HAP-1 (cell line): ENCODE measurements at places on chromosomes 4 and X.

DNA sequence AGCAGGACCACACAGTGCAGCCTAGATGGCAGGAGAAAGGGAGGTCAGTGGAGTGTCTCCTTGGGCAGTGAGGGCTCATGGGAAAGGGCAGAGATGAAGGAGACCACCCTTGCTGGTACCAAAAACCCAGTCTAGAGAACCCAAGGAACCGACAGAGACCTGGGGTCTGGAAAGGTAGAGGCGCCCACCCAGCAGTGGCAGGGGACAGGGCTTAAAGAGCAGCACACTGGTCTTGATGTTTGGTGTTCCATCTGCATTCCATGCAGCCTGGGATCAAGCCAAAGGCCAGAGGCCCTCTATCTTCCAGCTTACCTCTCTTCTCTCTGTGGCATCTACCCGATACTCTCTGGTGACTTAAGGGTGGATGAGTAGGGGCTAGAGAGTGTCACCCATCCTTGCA is 127.5 kb downstream of the PJA1 start:
- no peak for DNase-seq

GRCh38 chr4:156422576-156422975 is 468.9 kb upstream of the CTSO start:
- DNase-seq = no peak

DNA sequence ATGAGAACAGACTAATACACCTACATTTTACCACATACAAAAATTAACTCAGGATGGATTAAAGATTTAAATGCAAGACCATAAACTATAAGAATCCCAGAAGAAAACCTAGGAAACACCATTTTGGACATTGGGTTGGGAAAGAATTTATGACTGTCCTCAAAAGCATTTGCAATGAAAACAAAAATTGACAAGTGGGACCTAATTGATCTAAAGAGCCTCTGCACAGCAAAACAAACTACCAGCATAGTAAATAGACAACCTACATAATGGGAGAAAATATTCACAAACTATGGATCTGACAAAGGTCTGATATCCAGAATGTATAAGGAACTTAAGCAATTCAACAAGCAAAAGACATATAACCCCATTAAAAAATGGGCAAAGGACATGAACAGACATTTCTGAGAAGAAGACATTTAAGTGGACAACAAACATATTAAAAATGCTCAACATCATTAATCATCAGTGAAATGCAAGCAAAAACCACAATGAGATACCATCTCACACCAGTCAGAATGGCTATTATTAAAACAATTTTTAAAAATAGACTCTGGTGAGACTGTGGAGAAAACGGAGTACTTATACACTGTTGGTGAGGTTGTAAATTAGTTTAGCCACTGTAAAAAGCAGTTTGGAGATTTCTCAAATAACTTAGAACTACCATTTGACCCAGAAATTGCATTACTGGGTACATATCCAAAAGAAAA is 221.7 kb upstream of the DIPK2B start:
- no peak for DNase-seq

GRCh38 chr4:66943112-66943511 is 602.2 kb downstream of the CENPC start:
- DNase-seq = no peak

- no peak for DNase-seq
Measured at GRCh38 chr4:150119492-150119891, 41.2 kb downstream of the DCLK2 start.

DNA sequence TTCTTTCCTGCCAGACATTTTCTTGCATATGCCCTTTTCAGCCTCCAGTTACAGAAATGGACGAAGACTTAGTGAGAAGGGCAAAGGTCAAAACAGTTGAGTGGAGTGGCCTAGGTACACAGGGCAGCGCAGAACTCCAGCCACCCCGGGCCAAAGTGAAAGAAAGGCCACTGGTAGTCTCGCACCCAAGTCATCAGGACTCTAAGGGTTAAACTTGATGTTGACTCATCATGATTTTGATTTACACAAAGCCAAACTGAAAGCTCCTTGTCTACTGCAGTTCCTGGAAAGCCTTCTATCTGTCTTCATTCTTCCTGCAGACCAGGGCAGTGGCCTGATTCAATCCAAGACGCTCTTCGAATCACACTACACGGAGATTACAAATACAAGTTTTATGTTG is 2.6 kb upstream of the IL13RA1 start:
- no peak for DNase-seq

DNA sequence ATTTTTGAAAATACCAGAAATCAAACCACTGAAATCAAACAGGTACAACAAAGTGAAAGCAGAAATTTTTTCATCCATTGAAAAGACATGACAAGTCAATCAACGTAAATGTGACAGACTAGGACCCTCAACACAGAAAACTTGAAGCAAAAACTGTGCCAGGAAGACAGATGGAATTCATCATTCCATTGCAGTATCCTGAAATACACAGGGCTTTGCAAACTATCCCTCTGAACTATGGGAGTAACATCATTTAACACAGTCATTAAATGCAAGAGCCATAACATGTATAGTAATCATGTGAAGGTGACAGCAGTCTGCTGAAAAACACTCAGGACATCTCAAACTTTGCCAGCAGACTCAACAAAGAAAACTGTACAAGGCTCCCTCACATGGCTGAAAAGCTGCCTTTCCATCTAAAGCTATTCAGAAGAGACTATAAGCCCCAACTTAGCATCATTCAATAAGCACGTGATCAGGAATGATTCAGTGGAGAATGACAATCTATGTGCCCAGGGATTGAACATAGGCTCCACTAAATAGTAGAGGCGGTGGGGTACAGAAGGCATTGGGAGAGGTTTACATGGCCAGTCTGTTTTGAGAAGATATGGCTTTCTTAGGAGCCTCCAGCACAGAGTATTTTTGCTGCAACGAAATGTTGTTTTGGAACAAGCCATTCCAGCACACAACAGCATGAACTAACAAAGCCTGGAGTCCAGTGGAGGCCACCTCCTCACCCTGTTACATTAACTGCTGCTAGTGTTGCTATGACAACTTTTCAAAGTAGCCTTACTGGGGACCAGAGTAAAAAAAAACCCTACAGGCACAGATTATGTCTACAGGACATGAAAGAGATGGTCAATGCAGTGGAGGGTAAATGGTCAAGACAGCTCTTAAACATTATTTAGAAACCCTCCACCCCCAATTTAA is 274.5 kb upstream of the NOCT start:
- DNase-seq = no peak

GRCh38 chr4:175386776-175387507 is 425.1 kb downstream of the GPM6A start:
- no peak for DNase-seq

- DNase-seq = no peak
Measured at GRCh38 chr4:139593091-139593564, 37.1 kb upstream of the SETD7 start.

DNA sequence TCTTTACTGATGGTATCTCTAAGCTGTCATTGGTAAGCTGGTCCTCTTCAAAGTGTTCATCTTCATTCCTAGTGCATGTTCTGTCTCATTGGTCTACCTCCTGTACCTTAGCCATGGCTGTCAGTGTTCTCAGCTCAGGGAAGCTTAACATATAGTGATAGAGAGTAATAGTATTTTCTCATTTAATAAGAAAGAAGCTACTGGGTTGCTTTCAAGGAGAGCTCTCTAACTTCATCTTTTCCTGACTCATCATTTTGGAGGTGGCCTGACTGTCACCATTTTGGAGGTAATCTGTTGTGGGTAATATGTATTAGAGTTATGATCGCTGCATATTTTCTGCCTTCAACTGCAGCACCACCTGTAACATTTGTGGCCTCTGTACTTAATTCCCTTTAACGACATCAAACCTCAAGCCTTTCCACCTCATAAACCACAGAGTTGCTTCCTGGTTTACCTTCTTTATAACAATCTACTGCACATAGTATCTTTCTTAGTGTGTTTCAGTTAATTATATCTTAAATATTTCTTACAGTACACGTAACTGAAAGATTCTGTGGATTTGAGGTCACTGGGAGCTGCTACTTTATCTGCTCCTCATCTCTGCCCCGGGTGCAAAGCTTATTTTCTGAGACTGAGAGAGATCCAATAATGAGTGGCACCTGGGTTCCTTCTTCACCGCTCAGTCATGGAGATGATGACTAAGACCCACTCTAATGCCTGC is 474.0 kb upstream of the TECRL start:
- DNase-seq = no peak
